ENCODE measurements at places on chromosomes 1 and 21.

DNA sequence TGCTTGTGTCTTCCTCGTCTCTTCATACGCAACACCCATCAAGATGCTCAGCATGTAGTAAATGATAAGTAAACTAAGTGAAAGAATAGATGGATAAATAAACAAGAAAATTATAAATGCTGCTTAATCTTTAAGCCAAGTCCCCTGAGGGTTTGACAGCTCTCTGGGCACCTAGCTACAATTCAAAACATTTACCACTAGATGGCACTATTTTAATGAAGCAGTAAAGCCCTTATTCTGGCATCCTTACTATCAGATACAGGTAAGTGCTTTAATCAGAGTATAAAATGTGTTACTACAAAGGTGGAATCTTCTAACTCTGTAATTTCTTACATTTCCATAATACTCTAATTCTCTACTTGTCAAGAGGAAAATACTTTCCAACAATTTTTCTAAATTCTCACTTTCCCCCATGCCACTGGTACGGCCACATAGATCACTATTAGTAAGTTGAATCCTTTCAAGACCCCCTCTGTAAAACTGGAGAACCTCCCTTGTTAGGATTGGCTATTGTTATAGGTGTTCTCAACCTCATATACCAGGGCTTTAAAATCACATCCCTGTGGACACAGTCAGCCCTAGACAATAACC lies 137.8 kb downstream of the BARHL2 start:
- no peak for DNase-seq

DNA sequence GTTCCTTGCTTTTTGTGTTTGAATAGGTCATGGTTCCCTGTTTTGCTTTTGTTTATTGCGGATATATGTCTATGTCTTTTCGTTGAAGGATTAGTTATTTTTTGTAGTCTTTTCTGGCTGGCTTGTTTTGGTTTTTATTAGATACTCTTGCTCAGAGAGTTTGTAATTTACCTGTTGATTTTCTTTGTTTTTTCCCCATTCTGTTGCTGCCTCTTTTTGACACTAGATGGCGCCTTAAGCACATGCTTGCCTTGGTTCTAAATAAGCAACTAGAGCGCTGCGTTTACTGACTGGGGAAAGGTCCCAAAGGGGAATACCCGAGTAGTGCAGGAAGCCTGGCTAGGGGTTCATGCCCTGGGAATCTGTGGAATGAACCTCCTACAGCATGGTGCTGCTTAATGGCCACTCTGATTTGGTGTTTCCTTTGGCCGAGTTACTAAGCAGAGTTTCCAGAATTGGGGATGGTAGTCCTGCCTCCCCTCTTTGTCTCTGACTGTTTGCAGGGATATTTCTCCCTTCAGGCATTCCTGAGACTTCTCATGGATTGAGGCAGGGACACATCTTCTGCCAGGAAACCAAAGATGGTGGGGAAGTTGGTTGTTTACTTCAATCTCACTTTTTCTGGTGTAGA lies 143.2 kb downstream of the PTPRU start:
- no peak for DNase-seq

- DNase-seq: no peak
Observed at GRCh38 chr21:42541618-42542017, 28.0 kb downstream of the SLC37A1 start.

- no peak for DNase-seq
Observed at GRCh38 chr1:67270541-67270940, 37.1 kb upstream of the IL12RB2 start.

DNA sequence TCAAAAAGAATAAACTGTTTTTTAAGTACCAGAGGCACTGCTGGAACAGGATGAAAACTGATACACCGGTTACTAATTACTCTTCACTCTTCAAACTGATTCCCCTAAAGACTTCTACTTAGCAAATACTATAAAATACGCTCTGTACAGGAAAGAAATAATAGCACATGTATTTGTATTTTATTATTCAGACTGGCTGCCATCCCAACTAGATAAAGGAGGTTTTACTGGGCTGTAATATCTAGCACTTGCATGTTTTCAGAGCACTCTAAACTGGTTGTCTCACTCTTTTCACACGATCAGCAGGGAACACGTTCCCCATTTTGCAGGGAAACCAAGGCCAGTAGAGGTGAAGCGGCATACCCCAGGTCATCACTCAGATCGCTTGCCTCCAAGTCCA lies 9.2 kb downstream of the SMIM12 start:
- no peak for DNase-seq

Measured in C1 segment of cervical spinal cord (tissue), 14 donors.